Smooth muscle cell of bladder (primary cell): ENCODE measurements at places on chromosomes 6 and 20. TPM values are rescaled to one million over a fixed set of nuclear protein-coding genes. Genes with fewer than 3 reads are reported as not detected.

The CPNE5 gene
- 0.55 TPM in 1 of 2 replicates, not detected in the other for total RNA-seq

The GJA10 gene
- total RNA-seq: not detected in 2 replicates

The NUP153 gene
- 14.2 and 14.8 TPM in 2 replicates for total RNA-seq

The PRND gene
- total RNA-seq: 0.14 and 0.18 TPM in 2 replicates

The EPPIN gene
- total RNA-seq: not detected in 2 replicates
